Type B pancreatic cell (in vitro differentiated cells): ENCODE measurements at places on chromosomes 3 and 15. TPM values are rescaled to one million over a fixed set of nuclear protein-coding genes. Genes with fewer than 3 reads are reported as not detected.

GRCh38 chr15:60376677-60377095 is 21.1 kb downstream of the ANXA2 start:
- DNase-seq = peak; percentile 44

GRCh38 chr3:31277582-31277981 is 255.1 kb upstream of the STT3B start:
- no peak for DNase-seq

NT5DC2 gene
- 105 and 231 TPM in 2 replicates for total RNA-seq

TRIP4 gene
- 21.1 and 22.4 TPM in 2 replicates for total RNA-seq

GRCh38 chr3:183252973-183253527 is at the start of gene B3GNT5:
Gene B3GNT5 (plus strand): TSS chr3:183253253. CDS start chr3:183269799, 16,546 bp downstream.
- no peak for DNase-seq

OSTN gene
- total RNA-seq = 1.3 and 1.4 TPM in 2 replicates

CKMT1A gene
- total RNA-seq = 37.3 and 79.5 TPM in 2 replicates

- DNase-seq = no peak
Observed at GRCh38 chr3:9248522-9249271, 749 bp downstream of the SRGAP3 start.

- no peak for DNase-seq
Observed at GRCh38 chr3:190320594-190321362, 1.5 kb downstream of the CLDN1 start.

GRCh38 chr3:185207931-185208746 is 45.7 kb downstream of the EHHADH start:
- no peak for DNase-seq

- DNase-seq = no peak
Observed at GRCh38 chr15:91127236-91127955, 27.3 kb downstream of the SV2B start.

DNA sequence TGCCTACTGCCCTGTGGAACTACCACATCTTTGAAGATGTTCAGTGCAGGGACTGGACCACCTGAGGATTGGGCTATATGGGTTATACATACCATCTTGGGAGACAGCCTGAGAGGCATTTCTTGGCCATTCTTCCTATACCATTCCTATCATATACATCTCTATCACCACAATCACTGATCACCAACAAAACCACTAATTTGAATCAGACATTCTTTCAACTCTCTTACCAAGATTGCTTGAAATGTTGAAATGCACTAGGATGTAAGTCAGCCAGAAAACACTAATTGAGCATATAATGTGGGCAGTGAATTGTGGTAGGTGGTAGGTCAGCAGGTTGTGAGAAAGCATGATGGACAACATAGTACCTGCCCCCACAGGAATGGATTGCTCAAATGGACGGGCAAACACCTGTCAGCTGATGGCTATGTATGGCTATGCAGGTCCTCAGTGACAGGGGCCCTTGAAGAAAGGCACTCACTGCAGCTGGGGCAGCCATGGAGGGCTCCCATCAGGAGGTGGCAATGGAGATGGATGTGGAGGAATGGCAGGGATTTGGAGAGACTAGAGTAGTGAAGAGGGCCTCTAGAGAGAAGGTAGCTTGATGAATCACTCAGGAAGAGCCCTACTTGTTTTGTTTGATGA is 49.1 kb downstream of the AMOTL2 start:
- no peak for DNase-seq

DNA sequence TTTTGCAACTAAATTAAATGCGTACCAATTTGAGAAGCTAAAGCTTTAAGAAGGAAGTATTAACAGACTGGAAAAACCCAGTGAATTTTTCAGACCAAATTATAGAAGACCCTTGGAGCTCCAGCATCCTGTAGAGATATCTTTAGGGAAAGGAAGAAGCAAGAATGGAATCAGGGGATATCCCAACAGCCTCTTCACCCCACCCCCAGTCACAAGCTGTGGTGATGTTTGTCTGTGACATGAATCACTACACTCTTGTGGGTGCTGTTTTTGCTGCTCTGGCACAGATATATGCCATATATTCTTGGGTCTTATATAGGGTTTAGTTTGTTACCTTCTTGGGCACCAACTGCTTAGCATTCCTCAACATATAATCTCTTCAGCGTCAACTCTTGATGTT is 78.5 kb upstream of the BCL6 start:
- no peak for DNase-seq

RHOV gene
- total RNA-seq = 19.3 and 43.3 TPM in 2 replicates

DNA sequence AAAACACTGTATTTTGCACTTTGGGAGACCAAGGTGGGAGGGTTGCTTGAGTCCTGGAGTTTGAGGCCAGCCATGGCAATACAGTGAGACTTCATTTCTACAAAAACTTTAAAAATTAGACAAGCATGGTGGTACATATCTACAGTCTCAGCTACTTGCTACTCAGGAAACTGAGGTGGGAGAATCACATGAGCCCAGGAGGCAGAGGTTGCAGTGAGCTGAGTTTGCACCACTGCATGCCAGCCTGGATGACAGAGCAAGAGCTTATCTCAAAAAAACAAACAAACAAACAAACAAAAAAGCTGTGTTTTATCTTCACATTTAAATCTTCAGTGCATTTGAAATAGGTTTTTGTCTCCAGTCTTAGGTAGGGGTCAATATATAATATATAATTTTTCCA is 4.8 kb upstream of the SLC9C1 start:
- no peak for DNase-seq

PARP15 gene
- total RNA-seq = 0.26 and 0.29 TPM in 2 replicates

FGD5 gene
- total RNA-seq = 1.6 and 15.3 TPM in 2 replicates

- DNase-seq = no peak
Observed at GRCh38 chr3:38507120-38507519, 11.0 kb downstream of the EXOG start.

PLXNB1 gene
- 212 and 367 TPM in 2 replicates for total RNA-seq

DNA sequence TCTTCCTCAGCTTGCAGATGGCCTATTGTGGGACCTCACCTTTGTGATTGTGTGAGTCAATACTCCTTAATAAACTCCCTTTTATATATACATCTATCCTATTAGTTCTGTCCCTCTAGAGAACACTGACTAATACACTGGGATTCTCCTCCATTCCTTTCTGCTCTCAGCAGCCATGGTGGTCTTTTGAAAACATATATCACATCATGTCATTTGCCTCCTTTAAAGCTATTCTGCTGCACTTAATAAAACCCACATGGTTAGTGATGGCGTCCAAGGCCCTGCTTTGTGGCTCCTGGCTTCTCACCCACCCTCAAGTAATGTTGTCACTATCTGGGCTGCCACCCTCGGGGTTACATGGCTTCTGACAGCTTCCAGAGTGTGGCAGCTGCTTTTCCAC is 169.5 kb downstream of the CADPS start:
- DNase-seq = no peak

DNA sequence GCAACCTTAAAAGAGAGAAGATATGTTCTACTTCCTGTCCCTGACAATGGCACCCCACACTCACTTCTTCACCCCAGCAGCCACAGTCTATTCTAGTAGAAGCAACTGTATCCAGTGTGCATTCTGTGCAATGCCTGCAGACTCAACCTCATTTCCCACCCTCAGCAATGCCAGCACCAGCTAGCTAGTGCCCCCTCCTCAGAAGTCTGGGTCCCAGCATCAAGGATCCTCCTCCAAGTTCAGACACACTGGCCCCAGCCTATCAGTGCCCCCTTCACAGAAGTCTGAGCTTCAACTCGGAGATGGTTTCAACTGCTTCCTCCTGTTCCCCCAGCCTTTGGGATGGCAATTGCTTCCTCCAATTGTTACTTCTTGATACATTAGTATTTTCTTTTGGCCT is 268.3 kb downstream of the MEX3B start:
- peak; percentile 42 for DNase-seq

DNA sequence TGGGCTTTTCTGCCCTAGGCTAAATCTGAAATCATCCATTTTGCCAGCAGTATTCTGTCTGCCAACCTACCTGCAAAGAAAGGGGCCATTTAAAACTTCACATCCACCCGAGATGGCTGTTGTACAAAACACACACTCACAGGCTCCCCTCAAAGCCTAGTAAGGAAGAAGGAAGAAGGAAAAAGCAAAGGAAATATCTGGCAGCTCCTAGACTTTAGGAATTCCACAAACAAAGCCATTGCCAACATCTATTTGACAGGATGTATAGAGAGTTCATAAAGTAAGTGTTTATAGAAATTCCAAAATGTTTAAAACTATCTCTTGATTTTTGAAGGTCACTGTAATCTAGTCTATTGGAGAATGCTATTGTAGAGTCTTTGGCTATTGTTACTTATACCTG is 91.9 kb upstream of the THBS1 start:
- DNase-seq = no peak

DNA sequence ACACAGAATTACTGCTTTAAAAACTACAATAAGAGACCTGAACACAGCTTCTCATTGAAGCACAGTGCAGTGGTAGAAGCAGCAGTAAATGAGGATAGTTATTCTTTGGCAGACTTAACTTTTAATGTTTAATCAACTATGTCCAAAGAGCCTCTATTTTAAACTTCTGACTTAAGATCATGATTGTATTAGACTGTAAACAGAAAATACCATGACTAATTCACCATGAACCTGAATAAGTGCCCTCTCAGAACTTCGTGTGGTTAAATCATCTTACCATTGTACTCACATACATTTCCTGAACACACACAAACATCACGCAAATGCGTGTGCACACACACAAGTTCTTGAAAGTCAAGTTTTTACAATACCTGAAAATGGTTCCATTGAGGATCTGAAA is 13.9 kb downstream of the CEP152 start:
- DNase-seq = no peak

POMGNT2 gene
- total RNA-seq = 10.7 and 15.7 TPM in 2 replicates

GRCh38 chr15:60392601-60392985 is 5.2 kb downstream of the ANXA2 start:
- DNase-seq = no peak

- DNase-seq = no peak
Observed at GRCh38 chr3:187136936-187137335, 2.4 kb downstream of the RPL39L start.

- no peak for DNase-seq
Observed at GRCh38 chr3:43287500-43287873, 1.1 kb downstream of the SNRK start.

TM6SF1 gene
- total RNA-seq = 0.14 and 0.24 TPM in 2 replicates

DNA sequence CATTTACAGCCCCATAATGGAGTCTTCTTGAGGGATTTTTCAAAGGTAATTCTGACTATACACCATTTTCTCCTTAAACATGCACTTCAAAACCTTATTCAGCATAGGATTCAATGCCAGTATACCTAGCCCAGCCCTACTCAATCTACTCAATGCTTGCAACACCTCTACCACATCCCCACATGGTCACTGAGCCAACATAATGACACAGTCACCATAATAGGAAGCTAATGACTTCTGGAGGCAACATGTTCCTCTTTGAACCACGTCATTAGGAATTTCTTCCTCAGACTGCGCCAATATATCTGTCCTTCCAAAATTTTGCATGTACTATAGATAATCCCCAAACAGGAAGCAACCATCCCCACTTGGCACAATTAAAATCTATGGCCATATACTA is 153.9 kb upstream of the SETMAR start:
- no peak for DNase-seq

DNA sequence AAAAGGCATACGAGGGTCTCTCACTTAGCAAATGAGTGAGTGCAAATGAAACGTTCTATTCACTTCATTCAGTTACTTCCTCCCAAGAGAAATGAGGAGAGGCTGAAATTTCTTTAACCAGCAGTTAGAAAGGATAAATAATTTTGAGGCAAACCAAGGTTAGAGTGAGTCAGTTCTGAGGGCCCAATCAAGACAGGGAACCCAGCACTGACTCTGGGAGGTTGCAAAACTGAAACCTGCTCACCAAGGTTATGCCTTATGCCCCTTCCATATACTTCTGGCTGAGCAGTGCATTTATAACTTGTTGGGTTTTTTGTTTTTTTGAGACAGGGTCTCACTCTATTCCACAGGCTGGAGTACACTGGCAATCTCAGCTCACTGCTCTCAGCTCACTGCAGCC is 4.5 kb upstream of the RPSA start:
- DNase-seq = no peak

VEPH1 gene
- 5.9 and 8.6 TPM in 2 replicates for total RNA-seq

SPINT1 gene
- total RNA-seq = 156 and 401 TPM in 2 replicates

DNA sequence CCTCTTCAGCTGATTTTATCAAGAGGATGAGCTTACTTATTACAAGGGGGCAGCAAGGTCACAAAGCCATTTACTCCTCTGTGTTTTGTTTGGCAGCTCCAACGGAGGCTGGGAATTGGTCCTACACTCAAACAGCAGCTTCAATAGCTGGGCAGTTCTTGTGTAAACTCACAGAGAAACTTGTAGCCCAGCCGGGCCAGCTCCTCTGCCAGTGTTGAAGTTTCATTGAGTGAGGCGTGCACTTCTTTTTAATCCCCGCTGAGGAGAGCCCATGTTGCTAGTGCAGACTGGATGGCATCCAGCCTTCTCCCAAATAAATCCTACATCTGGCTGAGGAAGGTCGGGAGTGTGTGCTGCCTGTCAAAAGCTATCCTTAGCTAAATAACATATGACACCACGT is 59.5 kb downstream of the BFSP2 start:
- DNase-seq = no peak

DNA sequence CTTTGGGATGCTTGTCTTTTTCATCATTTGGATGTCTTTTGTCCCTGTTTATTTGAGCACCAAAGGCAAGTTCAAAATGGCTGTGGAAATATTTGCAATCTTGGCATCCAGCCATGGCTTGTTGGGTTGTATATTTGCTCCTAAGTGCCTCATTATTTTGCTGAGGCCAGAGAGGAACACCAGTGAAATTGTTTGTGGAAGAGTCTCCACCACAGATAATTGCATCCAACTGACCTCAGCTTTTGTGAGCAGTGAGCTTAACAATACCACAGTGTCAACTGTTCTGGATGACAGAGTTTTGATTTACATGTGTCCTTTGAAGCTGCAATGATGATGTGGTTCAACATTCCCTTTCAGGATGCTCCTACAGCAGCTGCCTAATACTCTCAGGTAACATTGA is 83.0 kb upstream of the KCNAB1 start:
- DNase-seq = no peak

- no peak for DNase-seq
Observed at GRCh38 chr3:135565546-135565945, 400.0 kb upstream of the PPP2R3A start.

MORC1 gene
- total RNA-seq = not detected in 2 replicates

P3H2 gene
- total RNA-seq = 8.2 and 23.5 TPM in 2 replicates

DCBLD2 gene
- total RNA-seq = 29.2 and 51.2 TPM in 2 replicates

GRCh38 chr3:87309601-87310000 is 33.2 kb upstream of the POU1F1 start:
- no peak for DNase-seq

DNA sequence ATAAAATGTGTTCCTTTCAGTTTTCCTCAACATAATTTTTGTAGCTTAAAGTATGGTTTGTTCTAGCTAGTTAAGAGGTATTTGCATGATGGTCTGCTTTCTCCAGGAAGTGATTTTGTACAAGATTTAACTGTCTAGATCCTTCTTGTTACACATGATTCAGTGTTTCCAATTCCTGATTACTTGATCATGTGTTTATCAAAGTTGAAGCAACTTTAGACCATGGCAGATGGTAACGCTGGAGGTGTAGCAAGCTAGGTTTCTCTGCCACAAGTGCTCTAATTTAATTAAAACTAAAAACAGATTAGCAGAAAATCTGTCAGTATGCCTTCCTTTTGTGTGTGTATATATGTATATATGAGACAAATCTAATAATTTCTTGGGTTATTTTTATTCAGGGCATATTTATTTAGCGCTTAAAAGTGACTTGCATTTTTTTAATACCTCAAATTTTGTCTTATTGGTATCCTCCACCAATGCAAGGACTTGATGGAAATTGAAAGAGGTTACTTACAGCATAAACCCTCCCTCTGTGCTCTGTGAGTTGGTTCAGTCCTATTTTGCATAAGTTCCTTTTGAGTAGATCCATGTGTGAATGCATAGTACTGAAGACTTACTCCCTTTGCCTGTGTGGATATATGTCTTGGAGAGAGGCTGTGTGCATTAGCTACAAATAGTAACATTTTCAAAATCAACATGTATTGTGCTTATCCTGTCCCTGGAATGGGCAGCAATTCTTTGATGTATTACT is 157.3 kb upstream of the CGNL1 start:
- no peak for DNase-seq
